NCI-H1048 (cell line): ENCODE measurements at places on chromosomes 3 and 15.

- DNase-seq, result no peak
These were observed 367.9 kb upstream of the PROK2 start for GRCh38 chr3:72152551-72153476.

- no peak for DNase-seq
These were observed 100.4 kb downstream of the MYO5A start for GRCh38 chr15:52428297-52428696.

DNA sequence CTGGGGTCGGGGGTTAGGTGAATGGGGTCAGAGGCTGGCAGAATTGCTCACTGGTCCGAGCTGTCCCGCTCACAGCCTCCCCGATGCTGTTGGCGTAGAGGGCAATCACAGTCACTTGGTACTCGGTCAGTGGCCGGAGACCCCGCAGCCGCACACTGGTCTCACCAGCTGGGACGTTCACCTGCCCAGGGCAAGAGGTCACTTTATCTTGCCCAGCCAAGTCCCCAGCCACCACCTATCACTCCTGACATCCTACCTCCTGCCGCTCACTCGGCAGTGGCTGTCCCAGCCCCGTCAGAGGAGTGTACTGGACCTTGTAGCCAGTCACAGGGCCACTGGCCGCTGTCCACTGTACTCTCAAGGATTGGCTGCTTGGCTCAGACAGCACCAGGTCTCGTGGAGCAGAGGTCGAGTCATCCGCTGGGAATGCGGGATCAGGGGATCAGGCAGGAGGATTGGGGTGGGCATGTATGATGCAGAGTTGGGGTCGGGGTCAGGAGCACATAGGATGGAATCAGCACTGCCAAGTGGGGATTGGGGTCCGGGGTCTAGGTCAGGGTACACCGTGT lies 2.5 kb downstream of the COL7A1 start:
- DNase-seq, result no peak

DNA sequence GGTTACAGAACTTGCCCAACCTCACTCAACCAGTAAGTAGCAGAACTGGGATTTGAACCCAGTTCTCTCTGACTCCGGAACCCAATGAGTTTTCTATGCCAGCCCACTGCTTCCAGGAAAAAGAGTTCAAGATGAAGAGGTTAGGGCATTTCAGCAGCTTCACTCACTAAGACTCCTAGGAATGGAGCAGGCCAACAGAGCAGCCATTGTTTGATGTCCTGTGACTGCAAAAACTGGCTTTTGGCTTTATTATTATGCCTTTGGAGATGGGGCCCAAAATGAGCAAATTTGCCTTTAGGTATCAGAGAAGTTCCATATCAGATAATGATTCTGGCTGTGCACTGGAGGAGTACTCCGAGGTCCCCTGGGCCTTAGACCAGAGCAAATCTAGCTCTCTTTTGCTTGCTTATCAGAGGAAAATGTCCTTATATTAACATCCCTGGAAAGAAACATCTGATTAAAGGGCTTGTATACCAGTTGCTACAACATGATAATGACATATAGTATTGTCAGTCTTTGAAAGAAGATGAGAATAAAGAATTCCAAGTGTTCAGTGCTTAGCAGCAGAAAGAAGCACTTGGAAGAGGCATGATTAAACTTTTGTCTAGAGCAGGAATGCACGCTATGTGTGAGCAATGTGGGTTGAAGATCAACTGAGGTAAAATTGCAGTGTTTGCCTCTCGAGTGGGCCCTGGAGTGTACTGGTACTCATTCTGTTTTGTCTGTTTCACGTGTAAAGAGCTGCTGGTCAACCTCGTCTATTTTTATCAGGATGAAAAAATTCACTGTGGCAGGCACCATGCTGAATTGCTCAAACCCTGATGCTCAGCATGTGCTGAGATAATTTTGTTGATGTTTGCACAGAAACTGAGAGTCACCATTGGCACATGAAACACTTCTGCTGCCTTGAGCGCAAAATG lies 21.8 kb upstream of the KLHL24 start:
- no peak for DNase-seq

DNA sequence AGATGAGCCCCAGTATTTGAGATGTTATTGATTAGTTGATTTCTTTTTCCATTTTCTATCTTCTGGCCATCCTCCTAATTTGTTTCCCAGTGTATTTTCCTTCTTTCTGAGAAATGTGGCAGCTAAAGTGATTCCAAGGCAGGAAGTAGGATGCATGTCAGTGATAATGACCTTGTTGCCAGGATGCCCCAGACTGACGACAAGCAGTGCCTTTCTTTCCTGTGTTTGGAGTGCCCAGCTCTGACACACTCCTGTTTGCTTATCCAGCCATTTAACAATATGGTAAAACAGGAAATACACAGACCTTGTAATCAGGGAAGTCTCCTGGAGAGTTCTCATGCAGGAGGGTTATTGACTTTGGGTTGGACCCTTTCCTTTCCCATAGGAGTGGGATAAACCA lies 20.4 kb downstream of the TMOD2 start:
- no peak for DNase-seq

DNA sequence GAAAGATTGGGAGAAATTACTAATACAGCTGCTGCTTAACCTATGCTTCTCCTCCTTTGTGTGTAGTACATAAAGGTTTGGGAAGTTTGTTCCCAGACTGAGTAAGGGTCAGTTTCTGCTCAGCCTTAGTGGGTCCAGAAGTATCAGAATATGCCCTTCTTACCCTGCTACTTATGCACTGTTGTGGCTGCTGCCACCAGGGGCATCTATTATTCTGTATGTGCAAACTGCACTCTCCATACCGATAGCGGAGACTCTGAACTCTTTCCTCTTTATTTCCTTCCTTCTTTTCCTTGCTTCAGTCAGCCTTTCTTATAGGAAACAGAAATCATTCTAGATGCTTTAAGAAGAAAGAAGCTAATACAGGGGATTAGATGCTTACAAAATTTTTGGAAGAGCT lies 4.0 kb downstream of the NEDD4 start:
- DNase-seq, result no peak

DNA sequence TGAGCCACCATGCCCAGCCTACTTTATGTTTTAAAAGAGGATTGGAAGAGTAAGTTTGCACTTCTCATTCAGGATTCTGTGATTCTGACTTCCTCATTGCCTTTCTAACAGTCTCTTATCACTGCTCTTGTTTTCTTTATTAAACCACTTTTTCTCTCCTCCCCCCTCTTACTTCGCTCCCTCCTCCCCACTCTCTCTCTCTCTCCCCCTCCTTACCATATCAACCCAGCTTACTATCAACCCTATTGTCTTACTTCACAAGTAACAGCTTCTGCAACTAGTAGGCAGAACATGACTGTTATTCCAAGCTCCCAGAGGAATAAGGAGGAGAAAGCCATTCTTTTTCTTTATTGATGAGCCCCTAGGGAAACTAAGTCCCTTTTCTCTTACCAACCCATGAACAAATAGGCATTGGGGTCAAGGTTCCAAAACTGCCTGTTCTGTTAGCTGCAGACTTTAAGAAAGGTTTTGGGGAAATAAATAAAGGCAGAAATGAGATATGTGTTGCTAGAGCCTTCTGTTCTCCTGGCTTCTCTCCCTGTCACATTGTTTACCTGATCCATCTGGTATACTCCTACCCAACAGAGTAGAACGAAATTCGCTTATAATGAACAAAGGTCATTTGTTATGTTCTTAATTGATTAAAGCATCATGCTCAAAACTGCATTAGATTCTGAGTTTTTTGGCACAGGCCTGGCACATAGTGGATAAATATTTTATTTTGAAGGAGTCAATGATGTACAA lies 56.4 kb upstream of the RASGRP1 start:
- no peak for DNase-seq

- no peak for DNase-seq
These were observed 14.9 kb downstream of the TRH start for GRCh38 chr3:129989414-129989813.

GRCh38 chr15:93941697-93942096 lies 289.7 kb upstream of the MCTP2 start:
- no peak for DNase-seq

DNA sequence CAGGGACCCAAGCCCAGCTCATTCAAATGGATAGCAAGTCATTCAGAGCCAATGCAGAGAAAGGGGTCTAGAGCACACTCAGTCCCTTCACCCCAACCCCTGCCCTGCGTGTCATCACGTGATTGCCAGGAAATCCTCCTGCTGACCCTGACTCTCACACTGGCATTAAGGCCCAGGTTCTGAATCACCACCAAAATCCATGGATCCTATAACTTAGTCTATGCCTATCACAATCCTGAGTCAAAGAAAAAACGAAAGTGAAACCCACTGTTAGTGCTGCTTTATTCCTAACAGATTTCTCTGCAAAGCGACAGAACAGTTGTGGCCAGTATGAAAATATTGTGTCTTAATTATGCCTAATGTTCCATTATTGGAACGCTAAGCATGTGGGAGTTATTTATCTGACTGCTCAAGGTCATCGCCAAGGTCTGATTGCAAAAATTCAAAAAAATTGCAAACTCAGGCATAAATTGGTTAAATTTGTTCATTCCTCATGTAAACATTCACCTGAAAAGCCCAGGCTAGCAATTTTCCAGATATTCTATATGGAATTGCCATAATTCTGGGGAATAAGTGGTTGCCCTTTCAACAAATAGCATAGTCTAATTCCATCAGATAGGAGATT lies 108.7 kb upstream of the EIF1B start:
- DNase-seq, result no peak

GRCh38 chr3:132535575-132536441 lies 61.3 kb upstream of the ACKR4 start:
- DNase-seq, result no peak

DNA sequence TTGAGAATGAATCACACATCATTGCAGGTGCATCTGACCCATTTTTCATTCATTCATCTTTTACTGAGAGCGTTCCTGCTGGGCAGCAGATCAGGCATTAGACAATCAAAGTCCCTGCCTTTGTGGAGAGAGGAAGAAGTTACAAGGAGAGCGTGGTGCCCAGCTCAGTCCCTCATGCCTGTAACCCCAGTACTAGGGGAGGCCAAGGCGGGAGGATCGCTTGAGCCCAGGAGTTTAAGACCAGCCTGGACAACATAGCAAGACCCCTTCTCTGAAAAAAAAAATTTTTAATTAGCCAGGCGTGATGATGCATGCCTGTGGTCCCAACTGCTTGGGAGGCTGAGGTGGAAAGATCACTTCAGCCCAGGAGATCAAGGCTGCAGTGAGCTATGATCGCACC lies 35.0 kb upstream of the MEX3B start:
- no peak for DNase-seq

GRCh38 chr3:1848935-1849334 lies 249.7 kb upstream of the CNTN4 start:
- DNase-seq, result no peak

DNA sequence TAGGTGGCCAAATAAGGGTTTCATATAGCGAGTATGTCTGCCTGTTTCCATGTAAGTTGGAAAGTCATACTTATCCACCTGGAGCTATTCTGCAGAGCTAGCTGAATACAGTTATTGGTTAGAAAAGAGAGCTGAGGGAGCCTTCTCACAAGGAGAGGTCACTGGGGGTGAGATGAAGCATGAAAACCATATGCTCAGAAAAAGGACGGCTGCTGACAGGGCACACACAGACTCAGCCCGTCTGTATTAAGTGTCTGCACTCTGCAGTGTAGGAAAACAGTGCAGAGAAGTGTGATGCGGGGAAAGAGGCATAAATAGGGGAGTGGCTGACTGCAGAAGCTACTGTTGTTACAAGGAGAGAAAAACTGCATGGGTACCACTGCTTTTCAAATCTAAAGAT lies 58.2 kb downstream of the C3orf70 start:
- no peak for DNase-seq

- no peak for DNase-seq
These were observed 17.6 kb downstream of the CTSH start for GRCh38 chr15:78927077-78927790.
